Non-pigmented ciliary epithelial cell (primary cell): ENCODE measurements at places on chromosomes 11 and 22.
A peak's percentile ranks its signal among the peaks of the same experiment; 100 is the strongest.

DNA sequence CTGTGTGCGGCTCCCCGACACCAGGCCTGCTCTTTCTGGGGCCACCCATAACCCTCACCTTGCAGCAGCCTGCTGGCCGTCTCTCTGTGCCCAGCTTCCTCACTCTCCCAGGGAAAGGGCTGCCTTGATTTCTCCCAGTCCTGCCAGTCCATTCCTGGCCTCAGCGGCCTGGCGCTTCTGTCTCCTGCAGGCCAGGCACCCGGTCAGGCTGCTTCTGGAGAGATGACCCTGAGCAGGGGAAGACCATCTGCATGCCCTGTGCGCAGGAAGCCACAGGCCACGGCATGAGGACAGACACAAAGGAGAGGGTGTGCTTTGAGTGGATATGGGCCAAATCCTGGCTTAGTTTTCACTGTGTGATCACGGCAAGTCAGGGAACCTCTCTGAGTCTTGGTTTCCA is 86.2 kb downstream of the TSPAN18 start:
- DNase-seq: no peak

DNA sequence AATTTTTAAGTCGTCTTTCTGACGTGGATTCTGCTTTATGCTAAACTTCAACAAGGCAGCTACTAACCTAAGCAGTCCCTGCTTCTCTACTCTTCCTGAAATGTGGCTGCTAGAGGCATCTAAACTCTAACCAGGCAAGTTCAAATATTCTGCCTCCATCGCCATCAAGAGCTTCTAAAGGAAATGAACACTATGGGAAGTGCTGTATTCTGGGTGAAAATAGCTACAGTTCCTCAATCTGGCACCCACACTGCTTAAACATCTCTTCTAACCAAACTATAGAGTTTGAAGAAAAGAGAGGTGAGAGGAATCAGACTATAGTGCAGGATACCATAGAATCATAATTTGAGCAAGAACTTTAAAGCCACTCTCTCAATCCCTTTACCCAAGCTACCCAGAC is 6.3 kb downstream of the NRIP3 start:
- no peak for DNase-seq

- DNase-seq: peak; percentile 77
These were observed 89.0 kb upstream of the PARVA start for GRCh38 chr11:12288212-12288930.

DNA sequence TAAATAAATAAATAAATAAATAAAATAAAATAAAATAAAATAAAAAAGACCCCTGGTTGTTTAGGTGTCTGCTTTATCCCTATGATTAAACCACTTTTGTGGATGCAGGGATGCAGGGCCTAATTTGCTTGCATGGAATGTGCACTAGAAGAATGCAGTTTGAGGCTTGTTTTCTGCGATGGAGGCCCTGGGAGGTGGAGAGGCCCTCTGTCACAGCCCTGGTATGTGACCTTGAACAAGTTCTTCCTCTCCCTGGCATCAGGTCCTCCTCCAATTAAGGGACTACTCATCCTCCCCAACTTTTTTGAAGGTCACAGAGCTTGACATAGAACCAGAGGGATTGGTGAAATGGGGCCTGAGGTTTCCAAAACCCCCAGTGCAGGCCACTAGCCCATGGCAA is 22.7 kb downstream of the KCNJ4 start:
- DNase-seq: no peak

DNA sequence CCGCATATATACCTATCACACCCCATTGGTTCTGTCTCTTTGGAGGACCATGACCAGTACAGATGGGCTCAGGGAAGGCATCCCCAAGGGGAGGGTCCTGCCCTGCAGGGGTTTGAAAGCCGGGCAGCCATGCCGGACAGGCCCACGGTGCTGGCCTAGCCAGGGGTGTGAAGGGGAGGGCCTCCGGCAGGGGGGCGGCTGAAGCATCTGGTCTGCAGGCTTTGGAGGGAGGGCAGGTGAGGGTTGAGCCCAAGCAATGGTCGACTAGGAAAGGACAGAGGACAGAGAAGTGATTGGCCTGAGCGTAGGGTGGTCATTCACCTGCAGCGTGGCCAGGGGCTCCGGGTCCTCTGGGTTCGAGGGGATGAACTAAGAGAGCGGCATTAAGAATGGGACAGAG is 11.2 kb upstream of the CTSD start:
- DNase-seq: no peak
